T-helper 1 cell (primary cell): ENCODE measurements at places on chromosomes 5 and 9.

GRCh38 chr9:134871697-134872340, 8.8 kb upstream of the FCN2 start:
- no peak for DNase-seq

DNA sequence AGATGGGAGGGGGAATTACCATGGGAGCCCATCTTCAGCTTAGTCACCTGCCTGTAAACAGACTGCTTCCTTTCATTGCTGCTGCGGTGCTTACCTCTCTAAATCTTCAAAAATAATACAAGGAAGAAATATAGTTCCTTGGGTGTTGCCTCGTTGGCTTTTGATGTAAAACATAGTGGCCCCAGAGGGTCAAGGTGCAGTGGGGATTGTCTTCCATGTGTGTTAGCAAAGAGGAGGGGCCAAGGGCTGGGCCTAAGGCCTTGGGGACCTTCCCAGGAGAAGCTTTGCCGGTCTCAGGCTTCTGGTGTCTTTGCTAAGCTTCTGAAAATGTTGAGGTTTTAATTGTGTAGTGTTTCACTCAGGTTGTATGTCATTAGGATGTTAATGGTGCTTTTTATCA, 90.0 kb downstream of the PDE8B start:
- DNase-seq = no peak

DNA sequence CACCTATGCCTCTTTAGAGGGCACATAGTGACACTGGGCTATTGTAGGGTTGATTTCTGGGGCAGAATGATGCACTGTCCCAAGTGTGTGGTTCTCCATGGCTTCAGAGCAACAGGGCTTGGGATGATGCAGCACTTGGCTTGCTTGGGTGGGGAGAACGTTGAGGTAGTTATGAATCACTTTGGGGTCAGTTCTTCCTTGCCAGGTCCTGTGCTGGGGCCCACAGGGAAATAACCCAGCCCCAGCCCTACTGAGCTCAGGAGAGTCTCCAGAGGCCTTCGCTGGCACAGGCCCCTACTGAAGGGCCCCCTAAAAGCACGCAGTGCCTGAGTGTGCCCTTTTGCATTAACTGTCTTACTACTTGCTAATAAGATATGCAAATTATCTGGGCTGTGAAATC, 24.2 kb downstream of the JADE2 start:
- DNase-seq = no peak

GRCh38 chr5:55853818-55854217, 2.7 kb downstream of the IL31RA start:
- no peak for DNase-seq

GRCh38 chr9:71681708-71682272, 86.5 kb downstream of the CEMIP2 start:
- DNase-seq = no peak

DNA sequence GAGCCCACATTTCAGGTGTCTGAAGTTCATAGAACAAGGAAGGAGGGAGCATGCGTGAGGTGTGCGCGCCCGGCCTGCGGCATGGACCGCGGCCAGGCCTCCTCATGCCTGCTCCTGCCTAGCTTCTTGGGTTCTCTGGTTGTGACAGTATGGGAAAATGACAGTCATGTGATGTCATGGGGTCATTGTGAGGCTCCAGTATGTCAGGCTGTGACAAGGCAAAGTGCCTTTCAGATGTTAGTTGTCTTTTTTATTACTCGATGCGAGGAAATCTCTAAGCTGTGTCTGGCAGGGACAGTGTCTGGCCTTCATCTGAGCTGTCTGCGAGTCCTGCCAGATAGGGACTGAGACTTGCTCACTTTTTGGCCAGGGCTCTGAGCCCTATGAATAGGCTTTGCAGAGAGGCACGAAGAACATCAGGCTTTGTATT, 13.3 kb downstream of the UCK1 start:
- DNase-seq = no peak

DNA sequence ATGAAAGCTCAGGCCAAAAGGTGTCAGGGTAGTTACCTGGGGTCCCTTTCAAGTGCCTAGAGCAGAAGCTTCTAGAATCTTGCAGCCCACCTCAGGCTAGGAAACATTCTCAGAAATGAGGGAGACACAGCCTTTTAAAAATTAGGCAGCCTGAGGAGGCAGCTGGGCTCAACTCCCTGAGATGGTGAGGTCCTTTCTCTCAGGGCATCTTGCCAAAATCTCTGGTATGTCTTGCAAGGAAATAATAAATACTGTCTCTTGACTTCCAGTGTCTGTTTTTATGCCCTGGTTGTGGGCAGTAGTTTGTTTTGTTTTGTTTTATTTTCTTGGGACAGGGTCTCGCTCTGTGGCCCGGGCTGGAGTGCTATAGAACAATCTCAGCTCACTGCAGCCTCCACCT, 100.9 kb upstream of the APC start:
- DNase-seq = no peak

GRCh38 chr5:123150089-123150488, 61.0 kb downstream of the PRDM6 start:
- DNase-seq = no peak
